Stimulated activated CD8-positive, alpha-beta memory T cell treated with anti-CD3 and anti-CD28 coated beads, Interleukin-2, amount 100 ng/mL, for 1 hour (primary cell): ENCODE measurements at places on chromosomes 11 and 22.

DNA sequence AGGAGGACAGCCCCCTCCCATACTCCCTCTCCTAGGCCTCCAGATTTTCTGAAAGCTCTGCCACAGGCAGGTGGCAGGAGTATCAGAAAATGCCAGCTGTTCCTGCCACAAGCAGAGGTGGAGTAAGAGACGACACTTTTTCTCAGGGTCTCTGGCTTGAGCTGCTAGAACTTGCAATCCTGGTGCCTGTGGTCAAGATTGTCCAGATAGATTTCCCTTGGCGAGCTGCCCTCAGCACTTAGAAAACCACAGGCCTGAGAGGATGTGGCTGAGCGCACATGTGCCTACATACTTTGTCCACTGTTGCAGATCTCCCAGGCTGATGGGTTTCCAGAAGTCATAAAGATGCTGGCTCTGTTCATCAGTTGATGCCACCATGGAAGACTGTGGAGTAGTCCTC lies 65.7 kb upstream of the NAV2 start:
- DNase-seq, result no peak

DNA sequence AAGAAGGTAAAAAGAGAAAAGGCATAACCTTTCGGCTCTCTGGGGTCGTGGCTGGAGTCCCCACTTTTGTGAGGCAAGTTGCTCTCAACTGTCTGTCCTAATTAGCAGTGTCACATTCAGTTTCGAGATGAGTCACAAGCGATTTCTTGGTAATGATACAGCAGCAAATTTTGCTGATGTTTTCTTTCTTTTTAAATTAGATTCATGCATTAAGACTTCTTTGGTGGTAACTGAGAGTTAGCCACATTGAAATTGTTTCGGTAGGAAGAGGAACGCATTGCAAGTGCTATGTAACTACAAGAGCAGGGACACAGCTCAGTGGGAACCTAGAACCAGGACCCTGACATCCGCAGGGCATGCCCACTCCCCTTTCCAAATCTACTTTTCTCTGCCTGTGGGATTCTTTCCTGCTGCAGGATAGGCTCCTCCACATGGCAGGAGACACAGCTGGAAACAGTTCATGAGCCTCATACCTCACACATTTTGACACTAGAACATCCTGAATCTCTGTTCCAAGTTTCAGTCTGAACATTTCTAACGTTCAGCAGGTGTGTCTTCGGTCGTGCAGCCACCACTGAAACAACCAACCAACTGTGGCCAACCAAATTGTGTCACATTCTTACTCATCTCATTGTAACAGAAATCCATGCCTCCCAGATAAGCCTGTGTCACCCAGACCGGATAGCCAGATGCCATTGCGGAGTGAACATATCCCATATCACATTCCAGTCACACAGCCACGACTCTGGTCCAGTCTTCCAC lies 987.6 kb downstream of the NTM start:
- no peak for DNase-seq

- DNase-seq, result no peak
Measured at GRCh38 chr11:126893796-126894195, 106.8 kb downstream of the KIRREL3 start.

DNA sequence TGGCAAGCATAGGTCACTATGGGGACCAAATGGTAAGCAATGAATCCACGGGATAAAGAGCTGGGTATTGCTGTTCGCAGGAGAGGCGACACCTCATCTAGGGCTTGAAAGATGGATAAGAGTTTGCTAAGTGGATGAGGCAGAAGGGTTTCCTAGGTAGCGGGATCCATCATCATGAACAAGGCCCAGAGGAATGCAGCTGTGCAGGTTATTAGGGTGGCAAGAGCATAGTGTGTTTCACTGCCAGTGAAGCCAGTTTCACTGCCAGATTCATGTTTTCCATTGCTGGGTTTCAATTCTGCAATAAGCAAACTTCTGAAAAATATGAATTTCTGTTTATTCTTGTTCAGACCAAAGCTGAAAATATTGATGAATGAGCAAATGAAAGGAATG lies 27.2 kb downstream of the WEE1 start:
- DNase-seq, result no peak

DNA sequence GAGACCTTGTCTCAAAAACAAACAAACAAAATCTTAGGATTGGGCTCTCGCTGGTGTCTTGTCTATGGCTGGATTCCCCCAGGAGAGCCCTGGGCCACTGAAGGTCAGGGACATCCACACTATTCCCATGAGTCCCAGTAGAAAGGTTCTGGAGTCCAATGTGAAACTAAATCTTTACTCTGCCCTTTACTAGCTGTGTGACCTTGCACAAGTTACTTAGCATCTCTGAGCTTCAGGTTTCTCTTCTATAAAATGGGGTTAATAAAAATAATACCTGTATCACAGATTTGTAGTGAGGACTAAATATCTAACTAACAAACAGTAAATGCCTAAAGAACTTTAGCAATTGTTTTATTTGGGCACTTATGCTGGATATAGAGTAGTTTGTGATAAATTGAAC lies 9.0 kb downstream of the SLC43A1 start:
- DNase-seq, result no peak

DNA sequence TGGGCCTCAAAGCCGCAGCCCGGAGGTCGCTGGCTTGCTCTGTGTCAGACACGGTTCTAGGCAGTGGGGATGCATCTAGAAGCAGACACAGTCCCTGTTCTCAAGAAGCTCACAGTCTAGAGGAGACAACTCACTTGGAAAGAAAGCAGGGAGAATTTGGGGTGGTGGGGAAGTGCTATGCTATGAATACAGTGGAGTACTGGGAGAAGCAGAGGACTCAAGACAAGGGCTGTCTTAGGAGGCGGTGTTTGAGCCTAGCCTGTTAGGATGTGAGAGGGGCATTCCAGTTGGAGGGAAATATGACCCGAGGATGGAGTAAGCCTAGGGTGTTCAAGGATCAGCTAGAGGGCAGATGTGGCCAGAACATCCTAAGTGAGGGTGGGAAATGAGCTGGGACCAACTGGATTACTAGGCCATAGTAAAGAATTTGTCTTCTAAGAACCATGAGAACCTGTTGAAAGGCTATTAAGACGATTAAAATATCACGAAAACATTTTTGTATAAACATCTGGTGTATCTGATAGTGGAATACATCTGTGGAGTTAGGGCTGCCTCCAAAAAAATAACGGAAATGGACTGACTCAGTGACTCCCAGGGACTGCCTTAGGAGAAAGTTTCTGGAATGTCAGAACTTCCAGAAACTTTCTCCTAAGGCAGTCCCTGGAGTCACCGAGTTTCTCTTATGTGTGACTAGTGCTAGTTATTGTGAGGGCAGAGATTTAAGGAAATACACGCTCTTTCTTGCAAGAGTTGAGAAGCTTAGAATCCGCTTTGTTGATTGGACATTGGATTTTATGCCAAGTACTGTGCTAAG lies 1.1 kb upstream of the PITPNB start:
- DNase-seq, result no peak
